ENCODE measurements at places on chromosomes 5 and 9.

- peak; percentile 51 for DNase-seq
These were observed 1.0 kb upstream of the PTBP3 start for GRCh38 chr9:112334432-112334841.

- no peak for DNase-seq
These were observed 115.8 kb downstream of the RXRA start for GRCh38 chr9:134442085-134442474.

DNA sequence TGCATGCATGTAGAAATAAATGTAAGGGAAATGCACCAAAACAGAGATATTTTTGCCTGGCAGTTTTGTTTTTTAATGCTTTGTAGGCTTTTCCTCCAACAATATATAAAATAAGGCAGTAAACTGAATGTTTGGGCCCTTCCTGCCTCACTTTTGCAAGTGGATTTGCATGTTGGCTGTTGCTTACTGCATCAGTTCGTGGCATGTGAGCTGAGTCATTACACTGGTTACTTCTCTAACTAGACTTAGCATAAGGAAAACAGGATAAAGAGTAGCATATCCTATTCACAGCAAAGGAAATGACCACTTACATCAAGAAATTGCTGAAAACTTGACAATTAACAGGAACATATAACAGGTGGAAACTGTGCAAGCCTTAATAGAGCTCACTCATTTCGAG lies 113.4 kb downstream of the TLE1 start:
- no peak for DNase-seq

DNA sequence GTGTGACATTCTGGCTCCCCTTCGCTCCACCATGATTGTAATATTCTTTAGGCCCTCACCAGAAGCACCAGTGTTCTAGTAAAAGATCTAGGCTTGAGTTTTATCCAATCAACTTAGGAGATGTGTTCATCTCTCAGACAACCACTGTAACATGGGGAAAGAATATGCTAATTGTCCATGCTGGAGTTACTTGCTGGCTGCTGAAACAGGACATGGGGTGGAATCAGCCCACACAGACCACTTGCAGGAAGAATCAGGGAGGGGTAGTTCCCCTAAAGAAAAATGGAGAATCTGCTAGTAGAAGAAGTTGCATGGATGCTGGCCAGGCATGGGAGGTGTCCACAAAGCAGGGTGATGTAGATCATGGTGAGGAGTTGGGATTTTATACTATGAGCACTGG lies 86.2 kb downstream of the FEM1C start:
- no peak for DNase-seq
